ENCODE measurements at places on chromosomes 12 and 14. TPM values are rescaled to one million over a fixed set of nuclear protein-coding genes. Genes with fewer than 3 reads are reported as not detected.

PAPOLA gene
- total RNA-seq = 143 TPM

SLCO1C1 gene
- total RNA-seq = not detected

RHEBL1 gene
- 20.6 TPM for total RNA-seq

CCDC91 gene
- 17.6 TPM for total RNA-seq

FAIM2 gene
- 0.39 TPM for total RNA-seq

DNA sequence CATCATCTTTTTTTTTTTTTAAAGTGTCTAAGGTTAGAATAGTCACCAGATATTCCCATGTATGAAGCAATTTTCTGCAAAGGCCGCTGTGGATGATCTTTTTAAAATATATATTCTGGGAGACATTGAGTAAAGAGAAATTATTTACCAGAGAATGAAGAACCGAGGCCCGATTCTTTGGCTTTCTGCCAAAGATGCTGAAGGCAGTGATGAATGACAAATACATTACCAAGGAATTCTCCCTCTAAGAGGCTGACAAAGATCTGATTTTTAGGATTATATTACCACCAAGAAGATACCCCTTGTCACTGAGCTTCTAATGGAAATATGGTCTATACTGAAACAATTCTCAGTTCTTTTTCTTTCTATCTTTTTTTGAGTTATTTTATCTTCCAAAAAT lies 336.8 kb downstream of the NAV3 start:
- no peak overlapping the region for H3K4me3 ChIP-seq
- peaks cover 2% of the 10 kb centered on the region for H3K36me3 ChIP-seq
- no peak overlapping the region for H3K27ac ChIP-seq
- DNase-seq = no peak
- no peaks in the 10 kb centered on the region for H3K27me3 ChIP-seq
- H3K4me1 ChIP-seq = no peaks in the 10 kb centered on the region

- no peaks in the 10 kb centered on the region for H3K36me3 ChIP-seq
- no peak overlapping the region for H3K4me3 ChIP-seq
- DNase-seq = no peak
- H3K27ac ChIP-seq = no peak overlapping the region
- no peaks in the 10 kb centered on the region for H3K27me3 ChIP-seq
Observed at GRCh38 chr12:85820101-85820500, 16.1 kb downstream of the RASSF9 start.

- no peaks in the 10 kb centered on the region for H3K27me3 ChIP-seq
- H3K4me3 ChIP-seq = no peak overlapping the region
- H3K27ac ChIP-seq = no peak overlapping the region
- H3K4me1 ChIP-seq = no peaks in the 10 kb centered on the region
- H3K36me3 ChIP-seq = no peaks in the 10 kb centered on the region
Observed at GRCh38 chr12:132695431-132695830, 8.0 kb downstream of the PXMP2 start.

GRCh38 chr12:7118881-7119280 lies 9.8 kb downstream of the RBP5 start:
- DNase-seq = no peak
- no peak overlapping the region for H3K27ac ChIP-seq
- peaks cover 4% of the 10 kb centered on the region for H3K4me1 ChIP-seq
- no peaks in the 10 kb centered on the region for H3K27me3 ChIP-seq

- no peak overlapping the region for H3K4me3 ChIP-seq
- H3K27me3 ChIP-seq = no peaks in the 10 kb centered on the region
- H3K36me3 ChIP-seq = peaks cover 31% of the 10 kb centered on the region
- no peak for DNase-seq
- peak overlapping the region; percentile 44 for H3K27ac ChIP-seq
Observed at GRCh38 chr14:91279354-91279753, 34.9 kb upstream of the GPR68 start.

DNA sequence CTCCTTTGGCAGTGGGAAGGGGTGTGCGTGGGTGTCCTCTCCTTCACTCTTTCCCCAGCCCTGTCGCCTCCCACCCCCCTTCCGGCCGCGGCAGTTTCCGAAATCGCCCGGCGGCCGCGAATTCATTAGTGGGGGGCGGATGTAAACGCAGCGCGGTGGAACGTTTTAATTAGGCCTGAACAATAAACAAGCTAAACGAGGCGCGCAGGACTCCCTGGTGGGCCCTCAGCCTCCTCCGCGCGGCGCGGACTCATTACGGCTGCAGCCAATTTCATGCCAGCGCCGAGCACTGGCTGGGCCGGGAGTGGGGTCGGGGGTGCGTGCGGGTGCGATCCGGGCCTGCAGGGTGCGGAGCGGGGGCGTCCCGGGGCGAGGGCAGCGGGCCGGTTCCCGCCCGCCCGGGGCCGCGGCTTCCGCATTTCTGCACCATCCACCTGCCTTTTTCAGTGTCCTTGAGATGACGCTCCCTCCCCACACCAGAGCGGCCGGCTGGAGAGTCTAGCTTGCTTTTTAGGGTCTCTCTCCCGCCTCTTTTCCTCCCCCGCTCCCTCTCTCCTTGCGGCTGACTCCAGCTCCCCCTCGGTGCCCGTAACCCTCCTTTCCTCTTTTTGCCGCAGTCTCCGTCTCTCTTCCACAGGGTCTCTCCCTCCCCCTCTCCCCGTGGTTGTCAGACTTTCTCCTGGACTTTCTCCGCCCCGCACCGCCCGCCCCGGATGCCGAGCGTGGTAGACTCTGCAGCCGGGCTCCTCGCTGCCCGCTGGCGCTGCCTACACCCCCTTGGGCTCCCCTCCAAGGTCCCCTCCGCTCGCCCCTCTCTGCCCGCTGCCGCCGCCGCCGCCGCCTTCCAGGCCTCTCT lies at the start of gene CISTR:
TSS of gene CISTR (minus strand) at position 644 of the 856 bp plus-strand sequence.
- H3K27ac ChIP-seq = no peak within 1 kb of the TSS
- DNase-seq = peak; percentile 38
- H3K36me3 ChIP-seq = no peaks in the 10 kb centered on the region
- H3K27me3 ChIP-seq = peaks cover 10% of the 10 kb centered on the region

DNA sequence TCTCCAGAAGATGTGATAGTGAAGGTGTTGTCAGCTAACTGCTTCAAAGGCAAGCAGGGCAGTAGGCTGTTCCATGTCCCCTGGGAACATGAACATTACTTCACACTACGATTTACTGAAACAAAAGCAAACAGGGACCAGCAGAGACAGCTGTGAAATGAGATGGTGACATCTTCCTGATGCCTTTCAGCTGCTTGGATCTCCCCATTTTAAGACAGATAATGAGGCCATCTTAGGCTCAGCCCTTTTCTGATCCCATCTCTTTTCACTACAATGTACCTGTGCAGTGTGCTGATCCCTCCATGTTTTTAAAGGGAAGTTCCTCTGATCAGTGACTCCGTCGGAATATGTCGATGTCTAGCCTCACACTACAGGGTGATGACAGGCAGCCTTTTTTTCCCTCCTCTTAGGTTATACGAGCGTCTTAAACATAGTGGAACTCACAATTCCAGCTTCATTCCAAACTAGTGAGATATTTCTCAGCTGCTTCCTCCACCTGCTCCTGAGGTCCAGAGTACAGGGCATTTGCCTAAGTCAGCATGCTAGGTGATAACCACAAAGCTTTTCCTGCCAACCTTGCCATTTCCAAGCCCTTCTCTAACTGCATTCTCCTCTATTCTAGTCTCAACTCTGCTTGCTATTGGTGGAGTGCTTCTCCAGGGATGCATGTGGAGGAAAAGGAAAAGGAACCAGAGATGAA lies 87.6 kb upstream of the EGLN3 start:
- peaks cover 16% of the 10 kb centered on the region for H3K27me3 ChIP-seq
- no peak overlapping the region for H3K4me3 ChIP-seq
- H3K27ac ChIP-seq = no peak overlapping the region
- peaks cover 15% of the 10 kb centered on the region for H3K4me1 ChIP-seq
- DNase-seq = no peak
- peaks cover 2% of the 10 kb centered on the region for H3K36me3 ChIP-seq

- H3K4me3 ChIP-seq = no peak overlapping the region
- H3K36me3 ChIP-seq = no peaks in the 10 kb centered on the region
- H3K27me3 ChIP-seq = peaks cover 53% of the 10 kb centered on the region
- DNase-seq = no peak
- peaks cover 19% of the 10 kb centered on the region for H3K4me1 ChIP-seq
Observed at GRCh38 chr12:116859079-116859478, 22.2 kb downstream of the HRK start.
